A549 treated with Hydrocortisone at 1 μM for 4 hours (cell line): ENCODE measurements at places on chromosomes 11 and 22. TPM values are rescaled to one million over a fixed set of nuclear protein-coding genes. Genes with fewer than 3 reads are reported as not detected.

The TMPRSS6 gene
- total RNA-seq = 0.05 to 0.17 TPM in 2 of 5 replicates, not detected in the others

The SULT4A1 gene
- not detected in 5 replicates for total RNA-seq

The QSER1 gene
- total RNA-seq = 12.0 to 21.5 TPM (median 16.4 TPM) in 5 replicates

The VSIG10L2 gene
- not detected in 5 replicates for total RNA-seq

The TRIM34 gene
- total RNA-seq = 2.6 to 4.0 TPM (median 3.2 TPM) in 5 replicates

The GAS2L1 gene
- total RNA-seq = 26.7 to 39.7 TPM (median 33.8 TPM) in 5 replicates

The CTNND1 gene
- 52.3 to 70.5 TPM (median 61.3 TPM) in 5 replicates for total RNA-seq
